ENCODE measurements at places on chromosomes 11 and 22. TPM values are rescaled to one million over a fixed set of nuclear protein-coding genes. Genes with fewer than 3 reads are reported as not detected.

The CREB3L1 gene
- total RNA-seq: 2.0 TPM

The TYR gene
- not detected for total RNA-seq

The SLCO2B1 gene
- 23.9 TPM for total RNA-seq

The CBLIF gene
- not detected for total RNA-seq

The NLRP14 gene
- total RNA-seq: 0.16 TPM

The ANGPTL5 gene
- not detected for total RNA-seq

The MMP12 gene
- total RNA-seq: not detected

The GAS2 gene
- 22.1 TPM for total RNA-seq

The GNG3 gene
- total RNA-seq: not detected

The USP47 gene
- total RNA-seq: 118 TPM

The SLC7A4 gene
- total RNA-seq: 1.6 TPM

The GRM5 gene
- total RNA-seq: not detected

The PRR5 gene
- total RNA-seq: 39.5 TPM

All from breast epithelium (tissue), 4 donors.